Iris pigment epithelial cell (primary cell): ENCODE measurements at places on chromosomes 7 and 10.

DNA sequence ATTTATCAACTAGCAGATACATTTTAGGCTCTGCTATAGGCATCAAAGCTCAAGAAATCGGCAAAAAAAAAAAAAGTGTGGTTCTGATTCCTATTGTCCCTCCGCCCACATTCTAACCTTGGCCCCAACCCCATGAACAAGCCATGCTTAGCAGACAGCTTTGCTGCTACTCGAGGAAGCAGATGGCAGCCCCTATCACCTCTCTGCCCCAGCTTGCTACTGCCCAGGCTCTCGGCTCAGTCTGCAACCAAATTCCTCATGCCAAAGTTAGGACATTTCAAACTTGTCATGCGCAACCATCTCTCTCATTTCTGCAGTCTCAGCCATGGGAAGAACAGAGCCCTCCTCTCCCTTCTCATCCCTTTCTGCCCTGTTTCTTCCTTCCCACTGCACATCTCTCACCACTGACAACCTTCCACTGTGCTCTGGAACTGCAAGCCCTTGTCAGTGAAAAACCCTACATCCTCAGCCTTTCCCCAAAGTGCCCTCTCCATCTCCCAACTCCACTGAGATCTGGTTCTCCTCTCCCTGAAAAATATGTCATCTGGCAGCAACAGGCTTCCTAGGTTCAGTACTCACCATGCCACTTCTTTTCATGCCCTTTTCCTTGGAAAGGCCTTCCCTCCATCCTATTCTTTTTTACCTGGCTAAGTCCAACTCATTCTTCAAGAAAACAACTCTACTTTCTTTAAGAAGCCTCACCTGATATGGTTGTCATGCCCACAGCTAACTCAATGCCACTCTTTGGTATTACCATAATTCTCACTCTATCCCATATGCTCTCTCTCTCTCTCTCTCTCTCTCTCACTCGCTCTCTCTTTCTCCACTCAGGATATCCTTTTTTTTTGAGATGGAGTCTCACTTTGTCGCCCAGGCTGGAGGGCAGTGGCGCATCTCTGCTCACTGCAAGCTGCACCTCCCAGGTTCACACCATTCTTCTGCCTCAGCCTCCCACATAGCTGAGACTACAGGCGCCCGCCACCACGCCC, 60.1 kb upstream of the FHIP2A start:
- no peak for DNase-seq

GRCh38 chr7:18906901-18907300, 210.5 kb downstream of the TWIST1 start:
- no peak for DNase-seq

DNA sequence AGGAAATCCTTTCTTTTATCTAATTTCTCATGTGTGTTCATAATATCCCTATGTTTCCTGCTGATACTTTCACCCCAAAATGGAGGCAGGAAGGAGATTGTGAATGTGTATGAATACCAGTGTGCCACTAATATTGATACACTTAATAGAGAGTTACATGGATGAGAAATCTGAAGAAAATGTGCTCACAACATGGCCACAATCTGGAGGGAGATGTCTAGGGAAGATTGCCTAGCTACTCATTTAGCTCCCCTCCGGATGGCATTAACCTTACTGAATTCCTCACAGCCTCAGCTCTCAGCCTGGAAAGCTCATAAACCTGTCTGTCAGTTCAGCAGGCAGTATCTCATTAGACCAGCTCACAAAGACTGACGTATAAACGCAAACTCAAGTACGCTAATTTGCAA, 23.4 kb upstream of the DMTF1 start:
- no peak for DNase-seq

DNA sequence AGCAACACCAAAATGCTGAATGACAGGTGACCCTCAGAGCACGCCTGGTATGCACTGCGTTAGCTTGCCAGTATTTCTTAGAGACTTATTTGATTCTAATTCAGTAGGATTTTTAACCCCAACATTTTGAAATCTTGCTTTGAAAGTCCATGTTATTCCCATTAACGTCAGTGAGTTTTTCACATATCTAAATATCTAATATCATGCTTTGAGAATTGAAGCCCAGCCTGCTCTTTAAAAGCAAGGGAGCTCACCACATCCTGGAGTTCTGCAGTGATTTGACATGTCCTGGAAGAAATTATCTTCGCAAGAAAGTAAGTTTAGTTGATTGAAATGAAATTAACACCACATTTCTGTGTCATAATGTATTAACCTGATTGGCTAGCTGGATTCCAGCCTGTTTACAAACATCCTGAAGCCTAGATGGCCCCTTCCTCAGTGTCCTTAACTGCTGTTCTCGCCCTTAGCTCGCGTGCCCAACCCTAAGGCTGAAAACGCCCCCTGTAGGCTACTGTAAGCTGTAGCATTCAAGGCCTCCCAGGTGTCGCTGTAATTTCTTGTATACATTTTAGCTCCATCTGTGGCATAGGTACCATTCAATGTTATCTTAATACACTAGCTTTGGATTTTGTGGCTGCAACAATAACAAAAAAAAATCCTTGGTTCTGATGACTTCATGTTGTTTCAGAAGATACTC, 191.5 kb downstream of the MGMT start:
- DNase-seq: no peak

DNA sequence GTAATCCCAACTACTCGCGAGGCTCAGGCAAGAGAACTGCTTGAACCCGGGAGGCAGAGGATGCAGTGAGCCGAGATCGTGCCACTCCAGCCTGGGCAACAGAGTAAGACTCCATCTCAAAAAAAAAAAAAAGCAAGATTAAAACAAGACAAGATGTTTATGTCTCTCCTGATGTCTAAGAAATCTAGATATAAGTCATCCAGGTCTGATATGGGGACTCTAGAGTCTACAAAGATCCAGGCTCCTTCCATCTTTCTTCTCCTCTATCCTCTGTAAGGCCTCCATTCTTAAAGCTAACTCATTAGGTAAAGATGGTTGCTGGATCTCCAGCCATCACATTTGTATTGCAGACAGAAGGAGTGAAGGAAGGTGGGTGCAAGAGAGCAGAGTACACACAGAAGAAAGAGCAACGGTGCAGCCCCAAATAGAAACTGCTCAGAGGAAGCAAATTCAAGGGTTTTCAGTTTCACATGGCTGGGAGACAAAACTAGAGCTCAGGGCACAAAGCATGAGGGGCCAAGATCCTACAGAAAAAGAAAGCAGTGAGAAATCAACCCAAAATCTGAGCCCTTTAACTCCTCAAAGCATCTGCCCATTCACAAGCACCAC, 57.6 kb downstream of the USP6NL start:
- DNase-seq: no peak

- peak; percentile 99 for DNase-seq
Measured at GRCh38 chr10:50605269-50605950, 18.3 kb downstream of the SGMS1 start.

DNA sequence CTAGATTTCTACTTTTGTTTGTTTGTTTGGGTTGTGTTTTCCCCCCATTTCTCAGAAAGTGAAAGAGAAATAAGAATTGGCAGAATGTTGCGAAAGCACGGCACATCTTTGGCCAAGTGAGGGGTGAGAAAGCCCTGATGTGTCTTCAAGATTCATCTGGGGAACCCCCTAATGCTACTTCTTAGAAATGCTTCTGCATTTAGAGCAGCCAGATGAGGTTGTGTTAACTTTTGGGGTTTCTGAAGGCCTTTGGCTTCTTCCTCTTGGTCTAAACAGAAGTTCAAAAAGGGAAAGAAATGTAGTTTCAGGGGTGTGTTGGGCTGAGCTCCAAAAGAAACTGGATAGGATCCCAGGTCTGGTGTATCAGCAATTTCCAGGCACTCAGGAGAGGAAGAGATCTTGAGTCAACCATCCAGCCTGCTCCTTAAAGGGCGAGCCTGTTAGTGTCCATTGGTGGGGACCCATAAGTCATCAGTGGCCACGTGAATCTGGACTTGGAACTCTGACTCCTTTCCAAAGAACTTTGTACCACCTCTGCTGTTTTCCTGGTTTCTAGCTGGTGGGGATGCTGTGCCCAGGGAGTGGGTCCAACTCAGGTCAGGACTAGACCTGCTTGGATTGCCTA, 6.5 kb downstream of the DUSP5 start:
- DNase-seq: peak; percentile 92

GRCh38 chr10:99539820-99540219, 7.1 kb downstream of the NKX2-3 start:
- no peak for DNase-seq

- DNase-seq: peak; percentile 38
Measured at GRCh38 chr7:39741942-39742623, 118.7 kb downstream of the RALA start.

DNA sequence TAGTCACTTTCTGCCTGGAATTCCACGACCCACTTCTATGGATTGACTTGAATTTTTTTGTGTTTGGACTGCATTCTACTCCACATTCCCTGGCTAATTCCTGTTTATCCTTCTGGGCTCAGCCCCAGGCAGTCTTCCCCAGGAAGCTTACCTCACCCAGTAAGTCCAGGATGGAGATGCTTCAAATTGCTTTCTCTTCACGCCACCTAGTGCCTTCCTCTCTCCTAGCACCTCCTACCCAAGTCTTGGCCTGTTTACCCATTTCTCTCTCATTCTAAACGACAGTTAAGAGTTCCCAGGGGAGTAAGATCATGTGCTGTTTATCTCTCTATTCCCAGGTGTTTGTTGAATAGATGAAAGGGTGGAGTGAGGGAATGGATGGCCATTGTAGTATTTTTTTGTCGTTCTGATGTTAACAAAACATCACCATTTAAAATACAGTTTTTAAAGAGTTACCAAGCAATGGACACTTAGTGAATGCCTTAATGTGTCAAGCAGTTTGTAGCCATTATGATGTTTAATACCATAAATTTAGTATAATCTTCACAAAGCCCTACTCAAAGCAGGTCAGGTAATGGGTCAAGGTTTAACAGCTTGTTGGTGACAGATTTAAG, 45.5 kb upstream of the TARP start:
- DNase-seq: peak; percentile 79
